ENCODE measurements at places on chromosomes 12 and 14.

DNA sequence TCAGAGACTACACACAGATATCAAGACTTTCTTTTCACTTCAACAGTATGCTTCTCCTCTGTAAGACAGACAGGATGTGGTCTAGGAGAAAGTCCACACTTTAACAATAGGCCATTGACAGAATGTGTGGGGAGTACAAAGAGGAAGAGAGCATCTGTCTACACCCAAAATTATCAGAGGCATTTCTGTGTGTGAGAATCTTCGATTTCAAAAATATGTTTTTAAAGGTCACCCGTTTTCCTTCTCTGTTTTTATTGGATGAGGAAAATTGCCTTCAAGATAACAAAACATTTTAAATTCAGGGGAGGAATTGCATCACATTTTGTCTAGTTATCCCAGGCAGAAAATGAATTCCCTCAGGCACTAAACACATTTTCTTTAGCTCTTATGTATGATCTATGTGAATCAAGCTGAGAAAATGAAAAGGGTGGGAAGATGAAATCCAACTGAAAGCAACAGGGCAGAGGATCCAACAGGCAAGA, 16.4 kb downstream of the NAV3 start:
- no peak for DNase-seq

GRCh38 chr14:67241411-67242167, at the start of gene PALS1:
Gene PALS1, plus strand, starts transcription at chr14:67241435. Its CDS starts 37,736 bp downstream, at chr14:67279171.
- DNase-seq = no peak

- DNase-seq = no peak
These were observed 69.3 kb upstream of the FRMD6 start for GRCh38 chr14:51582437-51582836.

GRCh38 chr12:121576851-121577391, 3.9 kb downstream of the KDM2B start:
- DNase-seq = no peak

DNA sequence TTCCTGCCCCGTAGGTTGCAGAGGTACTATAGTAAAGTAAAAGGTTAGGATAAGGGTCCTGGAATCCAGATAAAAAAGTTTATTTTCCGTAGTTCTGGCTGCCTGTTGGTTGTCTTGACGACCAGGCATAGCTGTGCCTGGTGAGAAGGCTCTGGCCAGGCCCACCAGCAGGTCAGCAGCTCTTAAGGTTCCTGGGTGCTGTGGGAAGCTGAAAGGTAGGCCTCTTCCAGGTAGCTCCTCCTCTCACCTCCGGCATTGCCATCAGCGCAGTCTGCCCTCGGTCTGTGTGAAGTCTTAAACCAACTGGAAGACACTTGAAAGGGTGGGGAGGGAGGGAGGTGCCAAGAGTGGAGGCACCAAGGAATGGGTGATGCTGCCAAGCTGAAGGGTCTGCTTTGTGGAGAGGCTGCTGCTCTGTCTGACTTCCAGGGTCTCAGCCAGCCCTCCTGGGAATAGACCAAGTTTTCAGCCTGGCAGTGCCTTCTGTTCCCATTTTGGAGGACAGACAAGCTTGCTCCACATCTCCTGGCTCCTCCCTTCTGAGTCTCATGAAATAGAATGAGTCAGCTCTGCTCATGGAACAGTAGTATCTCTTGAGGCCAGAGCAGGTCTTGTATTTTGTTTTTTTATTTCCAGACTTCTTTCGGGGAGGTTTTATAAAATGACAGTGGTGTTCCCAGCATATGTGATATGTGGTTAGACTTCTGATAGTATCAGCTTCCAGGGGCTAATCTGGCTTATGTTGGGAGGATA, 5.2 kb upstream of the ACADS start:
- DNase-seq = no peak

GRCh38 chr12:71710276-71711125, 24.6 kb downstream of the TMEM19 start:
- DNase-seq = no peak

- DNase-seq = no peak
These were observed 43.9 kb downstream of the PPP4R3A start for GRCh38 chr14:91466192-91466591.

DNA sequence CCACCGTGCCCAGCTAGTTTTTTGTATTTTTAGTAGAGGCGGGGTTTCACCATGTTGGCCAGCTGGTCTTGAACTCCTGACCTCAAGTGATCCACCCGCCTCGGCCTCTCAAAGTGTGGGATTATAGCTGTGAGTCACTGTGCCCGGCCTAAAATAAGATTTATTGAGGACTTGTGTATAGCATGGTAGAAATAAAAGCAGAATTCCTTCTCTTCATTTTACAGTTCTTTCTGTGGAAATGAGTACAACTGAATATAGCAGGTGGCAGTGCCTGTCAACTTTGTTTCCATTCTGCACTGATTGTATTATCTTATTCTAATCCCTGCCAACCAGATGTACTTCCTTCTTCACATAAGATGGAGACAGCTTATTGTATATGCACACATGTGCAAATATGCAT, 41.0 kb downstream of the DIP2B start:
- no peak for DNase-seq

GRCh38 chr12:109735051-109735521, 21.5 kb downstream of the FAM222A start:
- DNase-seq = peak; percentile 1

- DNase-seq = no peak
These were observed 21.2 kb downstream of the RTL1 start for GRCh38 chr14:100882026-100882967.

DNA sequence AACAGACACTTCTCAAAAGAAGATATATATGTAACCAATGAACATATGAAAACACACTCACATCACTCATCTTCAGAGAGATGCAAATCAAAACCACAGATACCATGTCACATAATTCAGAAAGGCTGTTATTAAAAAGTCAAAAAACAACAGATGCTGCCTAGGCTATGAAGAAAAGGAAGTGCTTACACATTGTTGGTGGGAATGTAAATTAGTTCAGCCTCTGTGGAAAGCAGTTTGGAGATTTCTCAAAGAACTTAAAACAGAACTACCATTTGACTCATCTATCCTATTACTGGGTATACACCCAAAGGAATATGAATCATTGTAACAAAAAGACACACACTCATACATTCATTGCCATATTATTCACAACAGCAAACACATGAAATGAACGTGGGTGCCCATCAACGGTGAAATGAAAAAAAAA, 35.1 kb downstream of the EIF2S3B start:
- DNase-seq = no peak

- DNase-seq = peak; percentile 47
These were observed 2.8 kb downstream of the ZFP36L1 start for GRCh38 chr14:68789821-68790643.

DNA sequence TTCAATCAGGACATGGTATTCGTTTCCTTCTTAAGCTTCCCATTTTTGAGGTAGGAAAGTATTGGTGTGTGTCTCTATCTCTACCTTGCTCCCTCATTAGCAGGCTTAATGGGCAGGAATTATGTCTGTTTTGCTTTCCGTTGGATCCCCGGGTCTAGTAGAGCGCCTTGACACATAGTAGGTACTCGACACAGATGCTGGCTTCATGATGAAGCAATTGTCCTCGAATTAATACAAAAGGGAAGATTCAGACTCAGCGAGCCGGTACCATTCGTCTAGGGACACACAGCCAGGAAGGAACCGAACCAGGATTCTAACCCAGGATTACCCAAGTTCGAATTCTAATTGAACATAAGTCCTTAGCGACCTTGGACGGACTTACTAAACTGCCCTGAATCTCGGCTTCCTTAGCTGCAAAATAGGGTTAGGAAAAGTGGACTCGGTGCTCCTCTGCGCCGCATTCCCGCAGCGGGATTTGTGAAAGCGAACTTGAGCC, 496 bp upstream of the ISCU start:
- peak; percentile 16 for DNase-seq

DNA sequence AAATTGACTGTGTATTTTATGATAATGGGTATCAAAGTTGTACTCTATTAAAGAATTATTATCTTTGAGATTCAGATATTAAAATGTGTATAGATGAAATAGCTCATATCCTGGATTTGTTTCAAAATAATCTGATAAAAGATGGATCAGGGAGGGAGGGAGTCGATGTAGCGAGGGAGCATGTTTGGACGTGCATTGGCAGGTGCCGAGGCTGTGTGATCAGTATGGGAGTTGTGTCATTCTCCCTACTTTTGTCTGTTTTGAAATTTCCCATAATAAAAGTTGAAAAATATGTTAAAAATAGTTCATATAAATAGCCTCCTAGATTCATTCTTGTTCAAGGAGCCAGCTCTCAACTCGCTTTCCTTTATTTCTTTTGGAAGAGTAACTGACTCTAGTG, 171.6 kb upstream of the HIF1A start:
- DNase-seq = no peak

- no peak for DNase-seq
These were observed 6.6 kb downstream of the PPTC7 start for GRCh38 chr12:110576504-110576903.

- DNase-seq = peak; percentile 29
These were observed 662 bp upstream of the BATF start for GRCh38 chr14:75521415-75522199.

DNA sequence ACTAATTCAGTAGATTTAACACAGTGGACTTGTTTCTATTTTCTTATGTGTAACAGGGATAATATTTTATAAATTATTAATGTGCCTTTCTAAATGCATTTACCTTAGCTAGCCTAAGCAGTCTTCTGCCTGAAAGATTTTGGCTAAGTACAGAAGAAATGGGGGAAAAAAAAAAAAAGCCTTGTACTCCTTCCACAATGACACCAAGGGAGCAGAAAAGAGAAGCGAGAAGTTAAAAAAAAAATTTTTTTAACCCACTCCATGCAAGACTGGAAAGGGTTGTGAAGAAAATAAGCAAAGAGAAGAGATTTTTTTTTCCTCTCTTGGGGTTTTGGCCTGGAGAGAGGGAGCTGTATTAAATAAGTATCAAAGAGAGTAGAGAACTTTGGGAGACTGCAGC, 28.7 kb downstream of the NELL2 start:
- DNase-seq = no peak

- DNase-seq = no peak
These were observed 250.9 kb upstream of the CRY1 start for GRCh38 chr12:107344035-107344808.

DNA sequence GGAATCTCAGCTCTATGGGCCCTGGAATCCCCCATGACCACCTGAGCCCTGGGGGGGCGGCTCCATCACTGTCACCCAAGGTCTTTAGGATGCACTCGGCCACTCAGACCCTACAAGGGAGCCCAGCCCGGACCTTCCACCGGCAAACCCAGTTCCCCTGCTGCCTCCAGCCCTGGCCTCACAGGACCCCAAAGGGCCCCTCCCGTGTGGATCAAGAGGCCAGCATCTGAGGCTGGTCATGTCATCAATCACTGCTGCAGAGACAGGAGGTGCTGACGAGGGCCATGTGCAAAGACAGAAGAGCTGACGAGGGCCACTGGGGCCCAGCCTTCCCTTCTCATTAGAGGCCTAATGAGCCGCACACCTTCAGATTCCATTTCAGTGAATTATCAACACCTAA, 39.0 kb upstream of the SFSWAP start:
- DNase-seq = no peak

DNA sequence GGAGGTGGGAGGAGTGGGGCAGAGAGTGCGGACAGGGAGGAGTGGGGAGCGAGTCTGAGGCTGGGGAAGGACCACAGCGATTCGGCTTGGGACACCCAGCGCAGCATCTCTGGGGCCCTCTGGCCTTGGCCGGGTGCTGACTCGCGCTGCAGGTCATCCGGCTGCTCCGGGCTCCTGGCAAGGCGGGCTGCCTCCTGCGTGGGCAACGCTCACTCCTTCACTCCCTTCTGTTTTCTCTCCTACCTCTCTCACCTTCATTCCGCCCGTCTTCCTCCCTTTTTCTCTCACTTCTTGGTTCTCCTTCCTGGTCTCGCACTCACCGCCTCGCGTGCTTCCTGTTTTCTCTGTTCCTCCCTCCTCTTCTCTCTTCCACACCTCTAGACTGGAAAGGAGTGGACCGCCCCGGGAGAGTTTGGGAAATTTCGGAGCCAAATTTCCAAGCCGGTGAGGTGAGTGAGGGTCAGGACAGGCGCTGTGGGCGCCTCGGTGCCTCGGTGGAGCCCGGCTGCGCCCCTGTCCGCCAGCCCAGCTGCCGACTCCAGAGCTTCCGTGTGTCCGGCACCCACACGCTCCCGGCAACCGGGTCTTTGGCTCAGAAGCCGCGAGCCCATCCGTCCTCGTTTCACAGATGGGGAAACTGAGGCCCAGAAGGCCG, 86.7 kb downstream of the B4GALNT3 start:
- DNase-seq = no peak

DNA sequence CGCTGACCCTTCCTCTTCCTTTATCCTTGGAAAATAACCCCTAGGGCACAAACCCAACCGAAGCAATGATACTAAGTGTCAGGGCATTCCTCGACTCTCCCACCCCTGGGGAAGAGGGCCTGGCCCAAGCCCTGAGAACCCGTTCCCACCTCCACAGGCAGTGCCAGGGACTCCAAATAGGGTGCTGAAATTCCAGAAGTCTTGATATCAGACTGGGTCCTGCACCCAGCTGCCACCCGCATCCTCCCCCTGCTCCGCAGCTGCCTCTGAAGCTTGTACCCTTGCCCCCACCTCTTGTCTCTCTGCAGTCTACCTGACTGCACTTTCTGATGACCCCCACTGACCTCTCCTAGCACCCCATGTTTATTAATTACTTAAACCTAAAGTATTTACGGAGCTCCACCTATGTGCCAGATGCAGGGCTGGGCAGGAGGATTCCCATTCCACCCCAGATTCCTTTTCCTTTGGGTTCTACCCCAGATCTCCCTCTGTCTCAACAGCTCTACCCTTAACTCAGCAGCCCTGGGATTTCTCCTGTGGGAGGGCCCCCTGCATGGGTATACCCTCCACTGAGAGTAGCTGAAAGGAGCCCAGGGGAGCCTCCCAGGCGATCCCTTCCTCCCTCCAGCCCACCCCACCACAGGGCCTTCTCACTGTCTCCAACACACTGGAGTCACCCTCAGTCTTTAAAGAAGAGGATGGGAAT, 4.1 kb upstream of the KRT18 start:
- no peak for DNase-seq

- no peak for DNase-seq
These were observed 66.8 kb downstream of the SPATA7 start for GRCh38 chr14:88452231-88452630.

DNA sequence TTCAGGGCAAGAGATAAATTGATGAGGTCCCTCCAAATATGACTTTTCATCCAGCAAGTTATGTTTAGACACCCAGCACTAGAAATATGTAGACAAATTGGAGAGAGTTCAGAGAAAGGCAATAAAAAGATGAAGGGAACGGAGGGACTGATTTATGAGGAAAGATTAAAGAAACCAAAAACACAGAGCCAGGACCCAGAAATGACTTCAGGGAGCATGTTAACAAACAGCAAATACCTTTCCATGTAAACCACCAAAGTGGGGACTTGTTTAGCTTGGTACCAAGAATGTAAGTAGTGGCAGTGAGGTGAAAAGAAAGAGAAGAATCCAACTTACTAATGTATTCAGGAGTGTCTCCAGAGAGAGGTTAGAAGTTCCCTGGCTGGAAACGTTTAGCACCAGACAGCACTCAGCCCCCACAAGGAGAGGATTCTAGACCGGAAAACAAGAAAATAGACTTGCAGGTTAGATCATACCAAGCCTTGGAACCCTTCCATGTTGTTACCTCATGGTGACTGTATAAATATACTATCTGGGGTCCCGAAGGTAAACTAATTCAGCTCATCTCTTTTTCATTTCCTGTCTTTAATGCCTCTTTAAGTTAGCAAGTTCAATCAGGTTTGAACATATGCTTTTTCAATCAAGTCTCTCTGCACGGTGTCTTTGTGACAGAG, 79.2 kb downstream of the TBC1D30 start:
- DNase-seq = no peak

Data from stimulated activated naive CD8-positive, alpha-beta T cell treated with anti-CD3 and anti-CD28 coated beads, Interleukin-15, Interleukin-2, amounts not matched to agents 100 U/mL and 50 U/mL, for 24 hours (primary cell).